RCC 7860 (cell line): ENCODE measurements at places on chromosomes 2 and 18.

GRCh38 chr2:99827296-99827999 lies 314.9 kb downstream of the AFF3 start:
- no peak for DNase-seq

DNA sequence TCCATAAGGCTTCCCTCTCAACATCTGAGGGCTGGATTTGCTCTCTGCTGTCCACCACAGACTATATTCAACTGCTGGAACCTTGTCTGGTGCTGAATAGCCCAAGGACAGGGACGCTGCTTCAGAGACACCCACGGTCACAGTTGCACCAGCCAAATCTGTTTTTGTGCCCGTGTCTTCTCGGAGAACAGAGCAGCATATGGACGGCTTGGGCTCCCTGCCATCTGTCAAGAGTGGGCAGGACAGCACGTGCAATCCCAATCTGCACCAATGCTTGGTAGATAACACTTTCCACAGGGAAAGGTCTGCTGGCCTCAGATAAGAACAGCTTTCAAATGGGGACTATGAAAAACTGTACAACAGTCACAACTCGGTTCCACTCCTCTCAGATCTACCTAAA lies 466.1 kb downstream of the TGIF1 start:
- DNase-seq, result no peak

DNA sequence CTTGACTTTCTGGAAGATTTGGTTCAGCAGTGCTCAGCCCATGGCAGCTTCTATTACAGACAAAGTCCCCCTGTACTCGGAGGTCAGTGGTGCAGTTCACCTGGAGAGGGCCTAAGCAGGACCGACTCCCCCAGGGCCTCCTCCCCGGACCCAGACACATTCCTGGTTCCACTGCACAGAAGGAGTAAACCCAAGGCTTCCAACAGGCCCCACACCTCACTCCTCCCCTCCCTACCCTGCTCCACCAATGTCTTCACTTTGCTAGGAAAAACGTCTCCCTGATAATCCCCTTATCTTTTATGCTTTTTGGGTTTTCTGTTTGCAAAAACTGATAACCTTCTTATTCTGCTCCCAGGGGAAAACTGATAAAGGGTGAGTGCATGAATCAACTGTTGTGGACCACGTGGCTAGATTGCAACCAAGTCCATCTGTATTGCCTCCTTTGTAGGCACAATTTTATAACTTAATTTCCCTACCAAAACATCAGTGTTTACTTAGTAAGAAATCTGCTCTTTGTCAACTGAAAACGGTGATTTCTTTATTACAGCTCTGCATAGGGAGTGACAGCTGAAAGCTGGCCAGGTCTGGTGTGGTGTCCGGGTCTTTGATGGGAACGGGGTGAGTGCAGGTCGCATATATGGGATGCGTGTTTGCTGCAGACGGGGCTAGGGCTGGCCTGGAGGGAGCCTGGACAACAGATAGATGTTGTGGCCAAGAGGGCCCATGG lies 202.5 kb downstream of the GLI2 start:
- DNase-seq, result no peak

- no peak for DNase-seq
These were observed 31.1 kb downstream of the TSHZ1 start for GRCh38 chr18:75241705-75242104.
